ENCODE measurements at places on chromosomes 5 and 9.
A peak's percentile ranks its signal among the peaks of the same experiment; 100 is the strongest.

- no peak for DNase-seq
Observed at GRCh38 chr5:120140501-120140900, 323.6 kb upstream of the PRR16 start.

DNA sequence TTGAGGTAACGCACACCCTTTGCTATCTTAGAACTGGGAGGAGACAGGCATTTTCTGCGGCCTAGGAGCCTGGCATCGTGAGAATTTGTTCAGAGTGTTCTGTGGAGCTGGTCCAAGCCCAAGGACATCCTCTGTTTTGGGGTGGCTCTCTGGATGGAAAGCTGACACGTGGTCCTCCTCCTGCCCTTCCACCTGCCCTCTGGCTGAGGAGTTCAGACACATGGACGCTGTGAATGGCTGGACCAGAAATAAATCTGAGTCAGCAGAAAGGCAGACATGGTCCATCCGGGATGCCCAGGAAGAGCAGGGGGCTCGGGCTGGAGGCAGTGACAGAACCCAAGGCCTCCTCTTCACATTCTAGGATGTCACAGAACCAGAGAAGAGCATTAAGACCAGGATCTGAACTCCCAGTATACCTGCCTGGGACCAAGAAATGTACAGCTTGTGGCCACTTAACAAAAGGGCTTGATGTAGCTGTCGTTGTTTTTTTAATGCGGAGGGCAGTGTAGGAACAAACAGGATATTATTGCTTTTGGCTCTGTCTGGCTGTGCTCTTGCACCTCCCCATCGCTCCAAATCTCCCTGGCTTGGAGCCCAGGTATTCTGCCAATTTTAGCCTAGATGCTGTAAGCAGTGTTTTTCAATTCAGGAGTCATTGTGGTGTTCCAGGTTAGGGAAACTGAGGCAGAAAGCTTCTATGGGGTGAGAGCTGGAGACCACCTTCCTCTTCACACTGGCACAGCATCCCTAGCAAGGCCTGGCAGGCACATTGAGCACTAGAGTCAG, 2.4 kb downstream of the CKMT2 start:
- DNase-seq, result no peak

- no peak for DNase-seq
Observed at GRCh38 chr9:31597977-31598376, 786.5 kb upstream of the ACO1 start.

- DNase-seq, result no peak
Observed at GRCh38 chr5:41893074-41893851, 10.9 kb upstream of the RIMOC1 start.

- no peak for DNase-seq
Observed at GRCh38 chr9:22052376-22052945, 43.4 kb upstream of the CDKN2B start.

DNA sequence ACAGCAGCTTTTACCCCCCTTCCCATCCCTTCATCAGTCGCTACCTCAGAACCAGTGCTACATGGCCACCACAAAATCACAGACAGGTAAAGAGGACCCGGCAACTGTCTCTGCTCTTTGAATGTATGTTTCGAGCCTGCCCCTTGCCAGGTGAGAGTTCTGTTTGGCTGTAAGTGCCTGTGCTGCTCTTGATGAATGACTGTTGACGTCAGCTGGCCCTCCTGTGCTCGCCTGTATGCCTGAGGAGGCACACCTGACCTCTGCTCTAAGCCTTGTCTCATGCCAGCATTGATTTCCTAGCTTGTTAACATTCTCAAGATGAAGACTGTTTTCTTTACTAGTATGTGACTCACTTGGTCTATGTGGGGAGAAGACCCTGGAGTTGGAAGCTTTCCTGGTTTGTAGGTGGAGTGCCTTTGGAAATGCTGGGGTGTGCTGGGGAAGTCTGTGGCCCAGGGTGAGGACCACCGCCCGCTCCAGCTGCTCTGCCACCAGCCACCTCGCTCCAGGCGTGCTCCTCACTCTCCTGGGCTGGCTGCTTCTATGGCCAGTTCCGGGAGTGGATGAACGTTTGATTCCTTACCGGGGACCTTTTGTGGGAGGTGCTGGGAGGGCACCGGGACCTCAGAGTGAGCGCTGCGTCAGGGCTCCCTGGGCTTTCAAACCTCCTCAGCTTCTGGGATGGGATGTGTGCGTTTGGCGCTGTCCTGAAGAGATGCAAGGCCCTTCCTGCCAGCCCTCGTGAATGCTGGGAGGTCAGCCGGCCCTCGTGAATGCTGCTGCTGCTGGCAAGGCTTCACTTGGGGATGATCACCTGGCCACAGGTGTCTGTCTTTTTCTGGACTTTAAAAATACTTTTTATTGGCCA, 109.9 kb downstream of the EHMT1 start:
- DNase-seq, result no peak

DNA sequence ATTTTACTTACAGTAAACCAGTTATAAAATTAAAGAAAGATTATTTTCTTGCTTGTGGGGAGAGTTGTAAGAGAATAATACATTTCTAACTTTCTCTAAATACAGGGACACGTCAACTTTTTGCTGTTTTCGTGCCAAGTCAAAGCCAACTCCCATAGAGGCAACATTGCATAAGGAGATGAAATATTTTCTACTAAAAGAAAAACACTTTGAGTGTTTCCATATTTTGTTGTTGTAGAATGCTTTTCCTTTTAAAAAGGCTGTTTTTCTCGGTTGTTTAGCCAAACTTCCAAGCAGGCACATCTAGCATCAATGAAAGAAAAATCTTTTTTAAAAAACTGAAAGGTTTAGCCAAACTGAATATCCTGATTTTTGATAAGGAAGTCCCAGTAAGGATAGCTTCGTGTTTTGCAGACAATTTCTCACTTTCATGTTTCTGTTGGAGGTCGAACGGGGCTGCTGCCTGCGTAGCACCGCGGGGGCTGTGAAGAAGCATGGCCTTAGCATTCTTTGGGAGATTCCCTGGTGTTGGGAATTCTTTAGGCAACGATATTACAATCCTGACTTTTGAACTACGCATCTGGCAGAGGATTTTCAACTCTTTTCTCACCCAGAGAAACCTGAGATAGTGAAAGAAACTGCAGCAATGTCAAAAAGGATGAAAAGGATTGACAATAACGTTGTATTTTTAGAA, 108.1 kb upstream of the FBXL7 start:
- no peak for DNase-seq

- DNase-seq, result no peak
Observed at GRCh38 chr5:142722896-142723295, 37.0 kb upstream of the FGF1 start.

GRCh38 chr5:83343299-83343698, 128.2 kb upstream of the VCAN start:
- DNase-seq, result no peak

DNA sequence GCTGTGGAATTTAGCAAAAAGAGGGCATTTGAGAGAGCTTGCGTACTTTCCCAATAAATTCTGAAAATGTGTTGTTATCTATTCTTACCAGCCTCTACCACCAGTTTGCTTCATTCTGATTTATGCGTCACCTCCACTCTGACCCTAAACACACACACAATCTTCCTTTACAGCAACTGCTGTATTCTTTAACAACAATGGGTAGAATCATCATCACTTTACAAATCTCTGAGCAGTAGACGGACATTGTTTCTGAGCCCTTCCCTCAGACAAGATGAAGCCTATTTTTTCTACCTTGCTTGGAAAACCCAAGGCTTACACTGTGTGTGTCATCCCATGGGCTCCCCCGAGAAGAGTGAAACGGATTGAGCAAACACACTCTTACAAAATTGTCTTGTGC, 83.1 kb upstream of the RASA1 start:
- DNase-seq, result no peak

DNA sequence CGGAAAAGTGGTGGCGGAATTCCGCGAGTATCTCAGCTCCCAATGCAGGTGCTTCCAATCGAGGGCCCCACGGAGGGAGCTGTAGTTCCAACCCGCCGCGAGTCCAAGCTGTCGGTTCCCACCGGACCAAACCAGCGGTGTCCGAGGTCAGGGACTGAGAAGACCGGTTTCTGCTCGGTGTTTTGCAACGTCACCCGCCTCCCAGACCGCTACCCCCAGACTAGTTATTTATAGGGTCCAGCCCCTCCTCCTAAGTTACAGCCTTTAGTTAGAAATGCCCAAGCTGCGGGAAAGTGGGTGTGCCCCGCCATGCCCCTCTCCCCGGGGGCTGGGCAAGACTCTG, 677 bp upstream of the MYORG start:
- DNase-seq, result no peak

DNA sequence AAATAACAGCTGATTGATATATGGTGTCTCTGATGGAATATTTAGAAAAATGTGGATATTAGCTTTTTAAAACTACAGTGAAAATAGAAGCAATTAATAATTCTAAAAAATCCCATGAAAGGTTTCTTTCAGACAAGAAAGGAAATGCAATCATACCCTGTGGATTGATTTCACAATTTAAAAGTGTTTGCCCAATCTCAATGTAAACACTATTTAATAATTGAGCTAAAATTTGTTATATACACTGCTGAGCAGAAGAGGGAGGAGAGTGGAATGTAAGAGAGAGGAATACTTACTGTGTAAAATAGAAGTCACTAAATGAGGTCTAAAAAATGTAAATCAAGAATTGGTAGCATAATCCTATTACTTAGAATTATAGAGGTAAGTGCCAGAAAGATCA, 76.9 kb downstream of the FEM1C start:
- DNase-seq, result no peak

GRCh38 chr9:35051069-35051967, 21.1 kb downstream of the VCP start:
- DNase-seq, result peak; percentile 24

GRCh38 chr5:160802592-160802991, 49.4 kb downstream of the ATP10B start:
- no peak for DNase-seq

GRCh38 chr5:76376148-76376865, 26.8 kb upstream of the IQGAP2 start:
- no peak for DNase-seq

DNA sequence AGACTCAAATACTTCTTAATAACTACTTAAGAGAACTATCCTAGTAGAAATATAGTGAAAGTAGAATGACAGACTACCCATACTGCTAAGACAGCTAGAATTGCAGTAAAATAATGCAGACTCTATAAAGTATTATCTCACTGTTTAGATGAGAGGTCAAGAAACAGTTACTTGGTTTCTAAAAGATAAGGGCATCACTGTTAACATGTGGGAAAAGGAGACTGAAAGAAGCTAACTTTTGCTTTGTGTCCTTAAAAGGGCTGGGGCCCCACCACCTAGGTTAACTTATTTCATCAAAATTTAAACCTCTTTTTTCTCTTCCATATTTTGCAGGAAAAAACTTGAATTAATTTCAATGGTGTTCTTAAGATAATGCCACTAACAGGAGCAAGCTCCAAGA, 204.3 kb downstream of the CNTLN start:
- DNase-seq, result no peak

GRCh38 chr9:114139071-114139470, 16.3 kb upstream of the COL27A1 start:
- DNase-seq, result no peak

GRCh38 chr5:54964405-54964804, 21.0 kb downstream of the ESM1 start:
- no peak for DNase-seq

DNA sequence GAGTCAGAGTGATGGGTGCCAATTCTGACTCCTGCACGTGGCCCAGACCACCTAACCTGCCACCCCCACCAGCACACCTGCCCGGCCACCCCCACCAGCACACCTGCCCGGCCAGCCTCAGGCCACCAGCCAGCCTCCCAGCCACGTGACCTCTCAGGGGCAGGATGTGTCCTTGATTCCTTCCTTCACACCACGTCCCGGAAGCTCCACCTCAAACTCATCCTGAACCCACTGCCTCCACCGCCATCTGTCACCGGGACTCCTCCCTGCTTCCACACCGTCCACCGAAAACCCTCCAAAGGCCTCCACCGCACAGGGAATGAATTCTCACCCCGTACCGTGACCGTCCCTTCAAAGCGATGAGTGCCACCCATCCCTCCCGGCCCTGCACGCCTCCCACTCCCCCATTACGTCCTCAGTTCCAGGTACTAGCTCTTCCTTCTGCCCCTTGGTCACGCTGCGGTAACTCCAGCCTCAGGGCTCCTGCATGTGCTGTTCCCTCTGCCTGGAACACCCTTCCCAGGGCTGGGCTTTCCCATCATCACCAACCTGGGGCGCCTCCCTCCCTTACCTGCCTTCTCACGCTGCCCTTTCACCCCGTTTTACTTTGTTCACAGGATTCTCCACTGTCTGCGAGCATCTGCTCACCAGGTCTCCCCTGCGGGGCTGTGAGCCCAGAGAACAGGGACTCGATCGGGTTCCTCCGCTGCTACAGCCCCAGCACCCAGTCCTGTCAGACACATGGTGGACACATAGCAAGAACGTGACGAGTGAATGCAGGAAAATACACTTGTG, 82.9 kb downstream of the ADAMTS2 start:
- DNase-seq, result no peak

- no peak for DNase-seq
Observed at GRCh38 chr5:122701640-122702523, 73.0 kb upstream of the SNX2 start.

DNA sequence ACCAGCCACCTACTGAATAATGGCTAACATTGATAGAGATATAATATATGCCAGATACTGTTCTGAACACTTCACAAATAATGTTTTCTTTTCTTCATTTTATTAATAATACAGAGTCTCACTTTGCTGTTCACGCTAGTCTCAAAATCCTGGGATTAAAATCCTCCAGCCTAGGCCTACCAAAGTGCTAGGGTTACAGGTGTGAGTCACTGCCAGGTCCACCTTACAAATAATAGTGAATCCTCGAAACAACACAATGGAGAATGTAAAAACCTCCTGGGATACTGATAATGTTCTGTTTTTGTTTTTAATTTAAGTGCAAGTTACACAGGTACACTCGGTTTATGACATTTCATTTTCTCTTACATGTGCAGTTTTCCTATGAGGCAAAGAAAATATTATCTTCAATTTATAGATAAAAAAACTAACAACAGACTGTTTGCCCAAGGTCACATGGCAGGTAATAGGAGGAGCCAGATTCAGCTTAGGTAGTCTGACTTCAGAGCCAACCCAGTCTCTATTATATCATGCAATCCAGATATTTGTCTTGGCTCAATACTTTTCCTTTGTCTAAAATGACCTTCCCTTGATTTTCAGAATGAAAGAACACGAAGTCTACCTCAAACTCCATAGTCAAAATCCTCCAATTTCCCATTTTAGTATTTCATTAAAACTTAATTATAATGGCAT, 7.8 kb downstream of the ZFR start:
- no peak for DNase-seq

- no peak for DNase-seq
Observed at GRCh38 chr9:34998266-34998665, 8.7 kb downstream of the DNAJB5 start.
